ENCODE measurements at places on chromosomes 12 and 14. TPM values are rescaled to one million over a fixed set of nuclear protein-coding genes. Genes with fewer than 3 reads are reported as not detected.

DNA sequence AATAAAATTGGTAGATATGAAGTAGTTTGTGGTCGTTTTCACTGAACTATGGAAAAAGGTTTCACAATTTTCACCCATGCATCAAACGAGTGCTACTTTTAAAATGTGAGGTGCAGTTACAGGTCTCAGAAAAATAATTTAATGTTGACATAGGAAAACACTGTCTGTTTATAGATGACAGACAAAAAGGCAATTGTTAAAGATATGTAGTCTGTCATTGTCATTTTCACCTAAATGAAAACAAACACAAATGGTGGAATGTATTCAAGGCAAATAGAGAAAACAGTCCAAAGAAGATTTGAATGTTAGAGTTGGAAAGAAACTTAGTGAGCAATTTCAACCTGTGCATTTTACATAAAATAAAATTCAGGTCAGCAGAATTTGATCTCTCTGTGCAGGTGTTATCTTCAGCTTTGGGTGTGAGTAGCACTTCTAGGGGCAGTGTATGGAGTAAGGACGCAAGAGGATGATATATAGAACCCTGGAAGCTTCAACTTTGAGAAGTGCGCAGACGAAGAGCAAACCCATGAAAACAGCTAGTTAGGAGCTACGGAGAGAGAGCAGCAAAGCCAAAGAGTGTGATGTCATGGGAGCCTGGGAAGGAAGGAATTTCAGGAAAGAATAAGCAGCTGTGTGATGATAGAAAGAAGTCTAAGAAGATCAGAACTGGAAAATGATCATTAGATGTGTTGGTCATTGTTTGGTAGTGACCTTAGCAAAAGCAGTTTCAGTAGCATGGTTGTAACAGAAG, 6.2 kb downstream of the RERG start:
- DNase-seq, result no peak
- peak overlapping the region; percentile 76 for H3K27ac ChIP-seq

DNA sequence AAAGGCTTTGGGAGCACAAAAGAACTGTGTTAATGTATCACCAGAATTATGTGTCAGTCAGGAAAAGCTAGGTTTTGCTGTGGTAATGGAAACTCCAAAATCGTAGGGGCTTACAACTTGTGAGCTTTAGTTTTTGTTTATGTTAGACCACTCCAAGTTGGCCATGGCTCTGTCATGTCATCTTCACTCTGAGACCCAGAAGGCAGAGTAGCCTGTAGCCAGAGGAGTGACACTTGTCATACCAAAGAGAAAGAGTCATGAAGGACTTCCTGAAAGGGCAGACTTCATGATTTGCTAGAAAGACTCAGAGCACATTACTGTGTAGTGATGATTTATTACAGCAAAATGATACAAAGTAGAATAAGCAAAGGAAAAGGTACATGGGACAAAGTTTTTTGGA, 133.6 kb upstream of the SSTR1 start:
- no peak overlapping the region for H3K4me3 ChIP-seq
- no peak overlapping the region for H3K27ac ChIP-seq
- H3K36me3 ChIP-seq, result no peaks in the 10 kb centered on the region
- no peaks in the 10 kb centered on the region for H3K27me3 ChIP-seq
- no peaks in the 10 kb centered on the region for H3K4me1 ChIP-seq
- no peak for DNase-seq

The C14orf132 gene
- 37.5 TPM for total RNA-seq

The CCDC88C gene
- total RNA-seq, result 3.7 TPM
